ENCODE measurements at places on chromosomes 1 and 21.
A peak's percentile ranks its signal among the peaks of the same experiment; 100 is the strongest.

GRCh38 chr1:158059984-158060383, 66.5 kb downstream of the KIRREL1 start:
- DNase-seq = no peak

- DNase-seq = peak; percentile 90
These were observed 34.9 kb downstream of the ECE1 start for GRCh38 chr1:21255284-21255942.

GRCh38 chr1:49465486-49466185, 558.1 kb downstream of the AGBL4 start:
- no peak for DNase-seq

- DNase-seq = peak; percentile 46
These were observed 714 bp upstream of the AKIRIN1 start for GRCh38 chr1:38990386-38990737.

GRCh38 chr1:6093071-6093470, 47.4 kb downstream of the KCNAB2 start:
- DNase-seq = no peak

DNA sequence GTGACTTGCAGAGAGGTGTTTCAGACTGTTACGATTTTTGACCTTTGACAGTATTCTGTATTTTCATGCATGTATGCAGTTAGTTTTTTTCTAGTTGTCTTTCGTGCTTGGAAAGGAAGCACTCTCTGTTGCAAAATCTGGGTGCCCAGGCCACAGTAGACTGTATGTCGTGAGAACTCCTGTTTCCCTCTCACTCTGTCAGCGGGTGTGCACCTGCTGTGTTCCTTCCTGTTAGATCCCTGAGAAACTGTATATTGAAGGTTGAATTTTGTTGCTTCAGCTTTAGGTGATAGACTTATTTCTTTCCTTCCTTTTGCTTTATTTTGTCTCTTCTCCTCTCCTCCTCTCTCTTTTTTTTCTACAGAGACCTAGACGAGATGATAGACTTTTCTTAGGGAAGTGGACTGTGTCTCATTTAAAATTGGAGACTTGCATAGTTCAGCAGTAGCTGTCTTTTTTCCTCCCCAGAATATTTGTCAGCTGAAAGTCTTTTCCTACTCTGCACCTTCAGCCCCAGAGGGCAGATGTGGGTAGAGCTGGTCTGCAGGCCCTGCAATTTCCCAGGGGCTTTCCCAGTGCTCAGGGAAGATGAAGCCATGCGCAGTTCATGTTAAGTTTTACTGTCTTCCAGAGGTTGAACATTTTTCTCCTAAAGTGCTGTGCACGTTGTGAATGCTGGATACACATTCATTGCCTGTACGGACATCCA, 1.4 kb downstream of the TRAPPC10 start:
- DNase-seq = peak; percentile 28

GRCh38 chr1:28031173-28031572, 57.2 kb downstream of the EYA3 start:
- DNase-seq = no peak

- no peak for DNase-seq
These were observed 7.4 kb downstream of the LRRC47 start for GRCh38 chr1:3788756-3789420.

GRCh38 chr1:58979086-58979485, 195.2 kb upstream of the JUN start:
- DNase-seq = no peak

- peak; percentile 6 for DNase-seq
These were observed 71.2 kb downstream of the VWA5B1 start for GRCh38 chr1:20361805-20362381.

DNA sequence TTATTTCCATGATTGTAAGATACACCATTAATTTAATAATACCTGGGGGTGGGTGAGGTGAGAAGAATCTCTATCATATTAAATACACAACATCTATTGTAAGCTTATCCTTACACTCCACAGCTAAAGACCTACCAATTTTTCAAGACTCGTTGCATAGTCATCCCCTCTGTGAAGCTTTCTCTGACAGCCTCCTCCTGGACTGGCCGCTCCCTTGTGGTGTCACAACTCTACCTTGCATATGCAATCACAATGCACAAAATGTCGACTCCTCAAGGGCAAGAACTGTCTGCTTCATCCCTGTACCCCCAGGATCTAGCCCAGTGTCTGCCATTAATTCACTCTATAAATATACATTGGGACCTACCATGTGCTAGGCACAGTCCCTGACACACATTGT, 2.4 kb upstream of the PTGFRN start:
- DNase-seq = no peak

DNA sequence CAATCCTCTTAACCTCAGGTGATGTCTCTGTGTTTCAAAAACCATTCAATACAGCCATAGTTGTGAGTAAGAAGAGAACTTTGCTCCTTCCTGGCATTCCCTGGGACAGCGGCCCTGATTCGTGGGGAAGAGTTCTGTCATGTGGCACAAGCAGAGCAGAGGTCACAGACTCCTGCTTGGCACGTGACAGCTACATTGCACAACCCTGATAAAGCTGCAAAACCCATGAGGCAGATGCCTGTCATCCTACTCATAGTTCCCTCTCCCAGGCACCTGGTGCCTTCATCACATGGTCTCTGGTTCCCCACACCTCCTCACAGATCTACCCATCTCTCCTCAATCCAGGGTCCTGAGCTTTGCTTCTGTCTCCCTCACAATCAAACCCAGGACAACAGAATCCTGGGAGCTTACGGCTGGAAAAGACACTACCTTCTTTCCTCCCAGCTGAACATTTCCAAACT, 70.8 kb downstream of the PLPP3 start:
- DNase-seq = no peak

GRCh38 chr1:228471762-228472398, 15.3 kb upstream of the RNF187 start:
- DNase-seq = peak; percentile 83

GRCh38 chr1:17852383-17852782, 97.2 kb downstream of the ACTL8 start:
- no peak for DNase-seq

DNA sequence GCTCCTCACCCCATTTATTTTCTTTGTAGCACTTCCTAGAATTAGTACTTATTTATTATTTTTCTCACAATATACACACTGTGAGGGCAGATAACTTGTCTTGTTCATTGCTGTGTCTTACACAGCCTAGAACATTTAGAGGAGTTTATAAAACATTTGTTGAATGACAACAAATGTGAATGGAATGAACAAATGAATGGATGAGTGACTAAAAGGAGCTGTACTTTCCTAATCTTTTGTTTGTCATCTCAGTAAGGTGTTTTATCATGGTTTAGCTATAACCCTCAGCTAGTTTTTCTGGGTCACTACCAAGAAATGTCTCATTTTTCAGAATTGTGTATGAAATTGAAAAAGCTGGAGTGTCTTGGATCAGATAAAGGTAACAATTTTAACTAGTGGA, 239.3 kb upstream of the KCNK2 start:
- no peak for DNase-seq

- DNase-seq = peak; percentile 83
These were observed 15.9 kb downstream of the RNU5D-1 start for GRCh38 chr1:44714944-44715571.

- DNase-seq = no peak
These were observed 139.8 kb downstream of the RYR2 start for GRCh38 chr1:237181743-237182317.

DNA sequence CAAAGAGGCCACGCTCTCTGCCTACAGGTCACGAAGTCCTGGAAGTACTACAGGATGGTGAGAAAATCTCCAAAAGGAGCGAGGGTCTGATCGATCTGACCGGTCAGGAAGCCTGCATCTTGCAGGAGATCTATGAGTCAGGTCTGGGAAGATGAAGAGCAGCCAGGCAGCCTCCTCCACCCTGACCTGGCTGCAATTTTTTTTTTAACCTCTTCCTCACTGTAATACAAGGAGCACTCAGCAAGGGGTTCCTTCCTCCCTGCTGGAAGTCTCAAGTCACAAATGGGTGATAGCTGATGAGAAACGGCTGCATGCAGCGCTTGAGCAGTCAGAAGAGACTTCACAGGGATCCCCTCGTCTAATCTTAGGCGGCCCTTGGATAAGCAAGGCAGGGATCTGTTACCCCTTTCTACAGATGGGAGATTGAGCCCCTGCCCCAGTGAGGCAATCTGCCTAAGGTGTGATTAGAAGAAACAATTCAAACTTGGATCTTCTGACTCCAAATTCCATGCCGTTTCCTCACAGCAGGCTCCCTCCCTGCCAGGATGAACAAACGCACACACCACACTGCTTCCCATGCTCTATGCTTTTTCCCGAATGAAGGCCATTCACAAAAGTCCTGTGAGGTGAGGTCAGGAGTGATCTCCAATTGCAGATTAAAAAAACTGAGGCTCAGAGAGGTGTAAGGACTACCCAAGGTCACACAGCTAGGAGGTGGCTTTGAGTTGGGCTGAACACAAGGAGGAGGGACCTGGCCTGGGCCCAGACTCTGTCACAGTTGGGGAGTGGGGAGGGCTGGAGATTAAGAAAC, 48.3 kb downstream of the ECE1 start:
- DNase-seq = no peak

DNA sequence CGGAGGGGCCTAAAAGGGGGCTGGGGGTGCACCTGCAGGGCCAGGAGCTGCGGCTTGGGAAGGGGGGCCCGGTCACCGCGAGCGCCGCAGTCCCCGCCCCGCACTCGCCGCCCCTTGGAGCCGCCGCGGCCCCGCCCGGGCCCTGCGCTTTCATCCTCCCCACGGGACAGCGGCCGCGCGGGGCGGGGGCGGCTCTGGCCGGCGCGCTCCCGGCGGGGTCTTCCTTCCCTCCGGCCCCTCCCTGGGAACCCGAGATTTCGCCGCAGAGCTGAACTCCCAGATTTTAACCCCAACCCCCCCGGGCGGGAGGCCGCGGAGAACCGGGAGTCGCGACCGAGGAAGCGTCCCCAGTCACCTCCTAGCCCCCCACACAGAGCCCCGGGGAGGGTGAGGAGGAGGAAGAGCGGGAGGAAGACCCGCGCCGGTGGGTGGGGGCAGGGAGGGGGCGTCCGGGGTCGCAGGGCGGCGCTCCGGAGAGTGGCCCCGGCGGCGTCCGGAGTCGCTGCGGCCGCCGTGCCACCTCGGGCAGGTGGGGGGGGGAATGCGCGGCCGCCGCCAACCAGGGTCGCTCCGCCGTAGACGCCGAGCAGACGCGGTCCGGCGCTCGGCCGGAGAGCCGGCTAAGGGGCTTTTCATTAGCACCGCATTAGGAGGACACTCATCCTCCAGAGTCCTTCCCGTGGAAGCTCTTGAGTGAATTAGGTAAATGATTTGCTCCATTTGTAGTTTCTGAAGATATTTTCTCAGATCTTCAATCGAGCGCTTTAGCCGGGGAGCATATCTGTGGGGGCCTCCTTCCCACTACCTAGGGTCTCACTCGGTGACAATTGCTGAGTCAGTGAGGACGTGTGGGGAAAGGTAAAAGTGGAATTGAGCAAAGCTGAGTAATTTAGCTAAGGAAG, 31.6 kb upstream of the NFIA start:
- DNase-seq = peak; percentile 30

DNA sequence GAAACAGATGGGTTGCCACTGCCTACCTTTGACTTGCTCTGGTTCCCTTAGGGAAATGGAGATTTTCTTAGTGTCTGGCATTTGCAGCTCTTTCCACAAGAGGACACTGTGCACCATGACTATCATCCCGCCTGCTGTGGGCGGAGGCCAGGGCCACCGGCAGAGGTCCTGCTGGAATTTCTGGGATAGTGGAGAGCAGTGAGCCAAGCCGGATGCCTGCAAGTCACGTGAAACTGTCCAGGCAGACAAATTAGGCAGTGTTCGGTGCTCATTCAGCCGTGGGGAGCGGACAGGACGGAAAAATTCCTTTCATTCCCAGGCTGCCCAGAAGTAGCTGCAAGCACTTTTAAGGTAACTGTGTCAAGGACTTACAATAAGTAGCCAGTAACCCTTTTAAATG, 43.4 kb downstream of the IGSF5 start:
- no peak for DNase-seq

DNA sequence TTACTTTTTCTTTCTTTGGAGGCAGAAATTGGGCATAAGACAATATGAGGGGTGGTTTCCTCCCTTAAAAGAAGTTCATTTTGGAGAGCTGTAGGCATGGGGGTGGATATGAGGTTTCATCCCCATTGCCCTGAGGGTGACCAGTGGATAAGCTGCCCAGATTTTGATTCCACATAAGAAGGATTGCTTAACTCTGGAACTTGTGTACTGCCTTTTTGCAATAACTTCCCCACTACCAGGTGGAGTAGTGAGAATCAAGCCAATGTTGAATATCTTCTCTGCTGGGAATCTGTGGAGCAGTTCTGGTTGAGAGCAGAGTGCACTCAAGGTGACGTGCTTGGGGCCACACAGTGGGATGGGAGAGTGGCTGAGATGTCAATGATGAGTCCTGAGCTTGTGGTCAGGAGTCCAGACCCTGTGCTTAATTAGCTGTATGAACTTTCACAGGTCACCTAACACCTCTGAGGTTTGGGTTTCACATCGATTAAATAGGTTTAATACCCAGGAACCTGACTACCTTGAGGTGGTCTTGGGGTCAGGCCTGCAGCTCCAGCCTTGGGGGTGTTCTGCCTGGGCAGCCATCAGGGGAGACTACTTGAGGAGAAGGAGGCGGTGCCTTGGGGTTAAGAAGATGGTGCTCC, 152.9 kb downstream of the FCRL5 start:
- no peak for DNase-seq

- no peak for DNase-seq
These were observed 891 bp downstream of the HMGN1 start for GRCh38 chr21:39348040-39348354.
